Skeletal muscle cell (primary cell): ENCODE measurements at places on chromosomes 1 and 21.

DNA sequence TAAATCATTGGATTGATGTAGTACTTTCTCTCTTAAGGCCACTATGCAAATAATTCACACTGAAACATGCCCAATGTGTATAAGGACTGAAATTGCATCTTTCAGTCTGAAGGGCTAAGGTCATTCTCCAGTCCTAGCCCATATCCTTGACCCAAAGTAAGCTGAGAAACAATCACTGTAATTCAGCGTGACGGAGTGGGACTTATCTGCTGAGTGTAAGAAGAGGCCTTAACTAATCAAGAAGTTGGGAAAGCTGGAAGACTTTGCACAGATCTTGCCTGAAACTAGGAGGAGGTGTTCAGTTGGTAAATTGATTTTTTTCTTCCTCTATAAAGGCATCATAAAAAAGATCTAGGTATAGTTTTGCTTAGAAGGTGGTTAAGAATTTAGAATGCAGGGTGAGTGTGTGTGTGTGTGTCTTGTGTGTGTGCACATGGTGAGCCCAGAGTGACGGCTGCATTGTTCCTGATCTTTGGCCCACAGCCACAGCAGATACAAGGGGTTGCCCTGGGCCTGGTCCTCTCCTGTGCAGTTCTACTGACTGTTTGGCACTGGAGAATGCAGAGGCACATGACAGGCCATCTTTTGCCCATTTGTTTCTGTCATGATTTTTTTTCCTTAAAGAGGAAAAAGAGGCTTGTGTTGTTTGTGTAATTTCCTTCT is 13.3 kb upstream of the PPP2R5A start:
- DNase-seq: no peak

GRCh38 chr1:55997536-55997935 is 581.8 kb downstream of the PLPP3 start:
- DNase-seq: no peak

- DNase-seq: no peak
Measured at GRCh38 chr1:235673981-235674380, 24.4 kb upstream of the GNG4 start.

- DNase-seq: no peak
Measured at GRCh38 chr1:60376196-60376595, 302.6 kb upstream of the C1orf87 start.

DNA sequence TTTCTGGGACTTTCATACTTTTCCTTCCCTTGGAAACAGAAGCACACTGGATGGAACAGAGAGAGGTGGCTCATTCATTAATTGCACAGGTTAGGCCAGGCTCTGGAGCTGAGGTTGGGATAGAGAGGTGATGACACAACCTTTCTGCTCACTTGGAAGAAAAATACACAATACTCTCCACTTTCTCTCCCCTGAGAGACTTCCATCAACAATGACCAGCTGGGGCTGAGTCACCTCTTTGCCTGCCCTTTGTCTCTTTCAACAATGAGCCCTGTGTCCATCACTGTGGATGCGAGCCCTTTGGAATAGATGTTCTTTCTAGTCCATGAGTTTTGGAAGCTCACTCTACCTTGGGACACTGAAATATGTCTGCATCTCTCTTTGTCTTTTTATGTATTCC is 43.1 kb downstream of the ATP2B4 start:
- DNase-seq: peak; percentile 37

- no peak for DNase-seq
Measured at GRCh38 chr1:85297538-85297854, 21.1 kb upstream of the BCL10 start.

GRCh38 chr1:166924823-166925541 is 48.9 kb upstream of the TADA1 start:
- DNase-seq: no peak
